ENCODE measurements at places on chromosomes 1 and 21.

GRCh38 chr21:35284199-35284598 is 235.1 kb upstream of the RUNX1 start:
- no peak for DNase-seq

DNA sequence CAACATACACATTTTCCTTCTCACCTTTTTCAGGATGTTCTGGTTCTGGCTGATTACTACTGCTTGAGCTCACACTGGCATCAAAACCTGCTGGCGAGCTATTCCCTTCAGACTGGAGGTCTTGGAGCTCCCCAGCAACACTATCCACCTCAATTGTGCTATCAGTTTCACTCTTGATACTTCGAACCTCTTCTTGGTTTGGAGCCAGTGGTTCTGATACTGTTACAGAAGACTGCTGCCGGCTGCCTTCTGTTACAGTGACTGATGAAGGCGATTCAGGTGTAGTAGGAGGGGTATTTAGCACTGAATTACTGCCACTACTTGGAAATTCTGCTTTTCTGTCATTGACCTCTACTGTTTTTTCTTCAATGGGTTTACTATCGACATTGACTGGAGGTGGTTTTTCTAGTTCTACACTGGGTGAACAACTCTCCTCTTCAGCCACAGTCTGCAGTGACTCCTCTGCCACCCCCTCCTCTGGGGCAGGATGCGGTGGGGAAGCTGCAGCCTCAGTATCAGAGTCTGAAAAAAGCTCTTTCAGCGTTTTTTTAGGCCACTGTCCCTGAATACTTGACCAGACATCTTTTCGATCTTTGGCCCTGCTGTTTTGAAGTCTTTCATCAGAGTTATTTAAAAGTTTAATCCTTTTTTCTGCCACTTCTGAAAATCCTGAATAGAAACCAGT is 20.7 kb upstream of the RBM34 start:
- no peak for DNase-seq

DNA sequence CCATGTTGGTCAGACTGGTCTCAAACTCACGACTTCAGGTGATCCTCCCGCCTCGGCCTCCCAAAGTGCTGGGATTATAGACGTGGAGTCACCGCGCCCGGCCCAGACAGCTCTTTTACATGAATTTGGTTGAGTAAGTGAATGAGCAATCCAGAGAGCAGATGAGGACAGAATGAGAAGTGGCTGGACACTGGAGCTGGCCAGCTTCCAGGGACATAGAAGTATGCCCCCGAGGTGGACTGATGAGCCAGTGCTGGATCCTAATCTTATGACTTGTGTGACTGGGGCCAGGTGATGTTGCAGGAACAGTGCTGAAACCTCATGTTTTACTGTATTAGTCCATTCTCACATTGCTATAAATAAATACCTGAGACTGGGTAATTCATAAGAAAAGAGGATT is 35.9 kb upstream of the KANK4 start:
- DNase-seq = no peak

DNA sequence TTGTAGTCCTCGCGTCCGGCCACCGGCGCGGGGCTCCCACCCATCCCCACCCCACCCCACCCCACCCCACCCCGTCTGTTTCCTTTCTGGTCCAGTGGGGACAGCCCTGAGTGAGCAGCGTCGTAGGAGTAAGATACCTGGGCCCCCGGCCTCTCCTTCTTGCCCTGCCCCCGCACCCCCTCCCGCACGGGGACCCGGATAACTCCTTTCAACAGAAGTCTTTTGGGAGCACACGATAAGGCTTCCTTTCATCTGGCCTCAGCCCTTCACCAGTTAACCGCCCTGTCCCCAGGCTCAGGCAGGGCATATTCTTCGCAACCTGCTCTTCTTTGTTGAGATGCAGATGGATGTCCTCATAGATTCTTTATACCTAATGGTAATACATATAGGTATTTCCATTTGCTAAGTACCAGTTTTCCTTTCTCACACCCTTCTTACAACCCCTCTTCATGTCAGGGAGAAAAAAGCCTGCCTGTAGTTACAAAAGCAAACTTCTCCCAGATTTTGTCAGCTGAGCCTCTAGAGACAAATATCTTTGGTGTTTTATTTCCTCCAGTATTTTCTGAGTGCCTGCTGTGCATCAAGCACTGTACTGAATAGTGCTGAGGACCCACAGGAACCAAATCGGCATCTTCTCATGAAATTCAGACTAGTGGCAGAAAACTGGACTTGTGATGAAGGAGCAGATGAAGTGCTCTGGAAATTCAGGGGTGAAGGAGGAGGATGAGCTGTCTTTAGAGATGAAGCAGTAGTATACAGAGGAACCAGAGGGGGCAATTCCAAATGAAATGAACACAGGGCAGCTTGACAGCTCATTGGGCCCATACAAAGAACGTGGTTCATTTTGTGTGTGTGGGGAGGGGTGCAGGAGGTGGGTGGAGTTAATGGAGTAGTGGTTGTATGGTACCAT is 33.6 kb downstream of the SLC2A1 start:
- no peak for DNase-seq
